ENCODE measurements at places on chromosomes 5 and 9.

DNA sequence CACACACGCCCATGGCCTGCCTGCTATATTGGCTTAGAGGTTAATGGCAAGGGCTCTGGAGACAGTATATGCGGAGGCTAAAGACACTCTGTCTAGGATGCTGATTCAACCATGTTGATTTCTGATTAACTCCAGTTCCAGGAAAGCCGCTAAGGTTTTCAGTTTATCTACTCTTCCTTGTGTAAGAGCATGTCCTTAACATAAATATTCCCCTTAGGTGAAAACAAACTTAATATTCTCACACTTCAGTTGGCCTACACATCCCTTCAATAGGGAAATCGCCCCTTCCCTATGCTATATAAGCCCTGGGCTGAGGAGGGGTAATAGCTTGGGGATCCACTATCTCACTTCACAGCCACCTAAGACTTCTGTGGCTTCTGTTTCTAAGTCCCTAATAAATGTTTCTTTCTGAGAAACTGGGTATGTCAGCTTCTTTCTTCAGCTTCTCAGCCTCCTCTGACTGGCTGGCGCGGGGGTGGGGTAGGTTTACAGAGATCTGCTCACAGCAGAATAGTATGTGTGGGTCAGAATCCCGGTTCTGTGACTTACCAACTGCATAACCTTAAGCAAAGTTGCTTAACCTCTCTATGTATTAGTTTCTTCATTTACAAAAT lies 4.3 kb upstream of the GPX3 start:
- peaks cover 3% of the 10 kb centered on the region for H3K4me1 ChIP-seq
- no peak for DNase-seq
- H3K27me3 ChIP-seq: peaks cover 9% of the 10 kb centered on the region
- H3K27ac ChIP-seq: no peak overlapping the region
- no peaks in the 10 kb centered on the region for H3K36me3 ChIP-seq

DNA sequence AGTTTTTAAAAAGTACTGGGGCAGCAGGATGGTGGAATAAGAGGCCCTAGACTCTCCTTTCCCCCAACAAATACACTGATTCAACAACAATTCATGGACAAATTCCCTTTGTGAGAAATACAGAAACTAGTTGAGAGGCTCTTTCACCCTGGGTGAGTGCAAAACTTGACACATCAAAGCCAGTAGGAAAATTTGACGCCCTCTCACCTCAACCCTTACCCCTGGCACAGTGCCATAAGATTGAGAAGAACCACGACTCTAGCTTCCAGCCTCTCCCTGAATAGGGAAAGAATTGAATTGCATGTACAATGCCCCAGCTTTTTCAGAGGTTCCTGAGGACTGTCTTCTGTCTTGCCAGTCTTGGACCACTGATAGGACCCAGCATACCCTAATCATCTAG lies 12.3 kb downstream of the KIF4B start:
- H3K27me3 ChIP-seq: no peaks in the 10 kb centered on the region
- no peak overlapping the region for H3K27ac ChIP-seq
- DNase-seq: no peak

DNA sequence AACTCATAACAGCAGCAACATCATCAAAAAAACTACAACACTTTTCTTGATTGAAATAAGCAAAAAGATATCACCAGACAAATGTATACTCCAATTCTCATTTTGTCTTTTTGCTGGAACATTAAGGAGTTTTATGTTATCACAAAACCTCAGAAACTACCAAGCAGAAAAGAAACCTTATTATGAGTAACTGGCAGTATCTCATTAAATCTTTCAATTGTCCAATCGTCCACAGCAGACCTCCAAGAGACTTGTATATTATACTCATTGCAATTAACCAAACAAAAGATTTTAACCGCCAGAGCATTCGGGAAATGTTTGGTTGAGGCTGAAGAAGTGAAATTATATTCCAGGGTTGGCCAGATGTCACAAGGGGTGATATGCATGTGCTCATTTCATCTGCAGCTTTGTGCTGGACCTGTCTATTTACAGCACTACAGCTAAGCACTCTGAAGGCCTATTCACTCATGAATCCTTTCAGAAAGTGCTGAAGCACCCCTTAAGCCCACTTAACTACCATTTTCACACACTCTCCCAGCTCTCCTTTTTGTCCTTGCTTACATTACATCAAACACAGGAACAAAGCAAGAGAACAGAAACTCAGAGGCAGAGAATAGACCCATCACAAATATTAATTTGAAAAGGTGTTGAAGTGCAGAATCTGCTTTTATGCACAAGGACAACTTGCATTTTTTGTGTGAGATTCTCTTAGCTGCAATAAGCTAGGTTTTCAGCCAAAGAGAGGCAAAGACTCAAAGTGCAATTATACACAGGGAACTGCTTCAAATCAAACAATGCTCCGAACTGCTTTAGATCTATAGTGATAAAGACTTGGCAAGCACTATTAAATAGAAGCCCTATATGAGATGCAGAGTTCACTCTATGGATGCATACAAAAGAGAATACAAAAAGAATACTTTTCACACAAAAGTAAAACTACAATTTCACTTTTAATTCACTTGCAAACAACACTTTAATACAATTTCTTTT lies 150.4 kb upstream of the POU5F2 start:
- H3K36me3 ChIP-seq: no peaks in the 10 kb centered on the region
- DNase-seq: no peak
- no peaks in the 10 kb centered on the region for H3K4me1 ChIP-seq

GRCh38 chr5:90337449-90338052 lies 72.0 kb downstream of the CETN3 start:
- no peaks in the 10 kb centered on the region for H3K36me3 ChIP-seq
- DNase-seq: no peak
- H3K4me3 ChIP-seq: no peak overlapping the region
- H3K27me3 ChIP-seq: no peaks in the 10 kb centered on the region
- H3K4me1 ChIP-seq: no peaks in the 10 kb centered on the region

DNA sequence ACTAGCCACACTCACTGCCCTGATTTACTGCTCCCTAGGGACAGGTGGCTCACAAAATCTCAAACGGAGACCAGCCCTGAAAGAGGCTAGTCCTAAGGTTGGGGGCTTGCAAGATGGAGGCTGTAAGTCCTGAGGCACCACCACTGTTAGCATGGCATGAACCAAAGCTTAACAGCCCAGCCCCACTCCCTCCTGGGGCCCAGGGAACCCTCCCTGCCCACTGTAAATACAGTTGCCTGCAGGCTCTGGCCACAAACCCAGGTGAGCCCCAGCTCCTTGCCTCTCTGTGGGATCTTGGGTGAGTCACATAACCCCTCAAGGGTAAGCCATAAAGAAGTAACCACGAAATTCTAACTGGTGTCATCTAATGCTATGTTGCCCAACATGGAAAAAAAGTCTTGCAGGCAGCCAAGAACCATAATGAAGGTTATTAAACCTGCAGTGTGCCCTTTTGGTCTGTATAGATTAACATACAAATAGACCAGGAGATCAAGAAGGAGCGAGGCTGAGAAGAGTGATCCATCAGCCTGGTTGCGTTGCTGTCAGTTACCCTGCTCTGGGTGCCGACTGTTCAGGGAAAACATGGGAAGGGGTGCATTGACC lies 1.7 kb upstream of the POMT1 start:
- H3K4me1 ChIP-seq: peaks cover 9% of the 10 kb centered on the region
- H3K36me3 ChIP-seq: peaks cover 32% of the 10 kb centered on the region
- H3K4me3 ChIP-seq: no peak overlapping the region
- no peaks in the 10 kb centered on the region for H3K27me3 ChIP-seq
- peak overlapping the region; percentile 72 for H3K27ac ChIP-seq

DNA sequence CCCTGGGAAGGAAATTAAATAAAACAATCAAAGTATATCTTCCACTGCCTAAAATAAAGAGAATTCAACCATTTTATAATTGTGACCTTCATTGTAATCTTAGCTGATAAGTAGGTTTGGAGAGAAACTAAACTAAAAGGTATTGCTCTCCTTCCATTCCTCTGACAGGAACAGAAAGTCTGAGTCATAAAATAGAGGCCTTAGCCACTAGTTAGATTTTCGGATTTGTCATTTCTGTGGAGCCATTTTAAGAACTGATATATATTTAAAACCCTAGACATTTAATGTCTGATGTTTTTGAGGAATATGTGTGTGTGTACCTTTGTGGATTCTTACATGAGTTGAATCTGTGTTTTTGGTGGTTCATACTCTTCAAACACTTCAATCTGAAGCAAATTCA lies 11.8 kb upstream of the TMC1 start:
- H3K36me3 ChIP-seq: 0 out of 2 replicates have a peak, but pooled peaks cover 4% of the 10 kb centered on the region
- no peak for DNase-seq
- H3K4me1 ChIP-seq: no peaks in the 10 kb centered on the region
- H3K27ac ChIP-seq: no peak overlapping the region

GRCh38 chr9:111934747-111935146 lies 38.1 kb downstream of the UGCG start:
- H3K27ac ChIP-seq: no peak overlapping the region
- H3K4me1 ChIP-seq: no peaks in the 10 kb centered on the region
- DNase-seq: no peak
- H3K36me3 ChIP-seq: peaks cover 7% of the 10 kb centered on the region

DNA sequence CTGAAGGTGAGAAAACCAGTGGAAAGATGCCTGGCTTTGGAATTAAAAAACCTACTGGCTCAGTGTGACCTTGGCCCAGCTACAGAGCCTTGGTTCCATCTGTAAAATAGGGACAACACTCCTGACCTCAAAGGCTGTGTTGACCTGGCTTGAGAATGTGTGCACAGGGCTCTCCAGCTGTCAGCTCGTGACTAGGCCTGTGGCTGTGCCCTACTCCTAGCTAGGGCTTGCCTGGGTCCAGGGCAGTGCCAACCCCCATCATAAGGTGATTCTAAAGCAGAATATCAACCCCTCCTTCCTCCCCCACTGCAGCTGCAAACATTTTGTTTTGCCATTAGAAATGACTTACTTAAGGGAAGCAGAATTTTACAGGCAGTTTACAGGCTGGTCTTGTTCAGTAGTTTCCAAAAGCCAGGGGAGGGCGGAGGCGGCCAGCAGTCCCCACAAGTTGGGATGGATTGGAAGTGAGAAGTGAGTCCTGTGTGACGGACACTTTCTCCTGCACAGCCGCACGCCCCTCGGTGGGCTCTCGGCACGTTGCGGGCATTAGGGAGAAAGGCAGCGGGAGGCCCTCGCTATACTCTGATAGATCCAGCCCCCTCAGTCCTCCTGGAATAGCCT lies 7.3 kb downstream of the PITX1 start:
- H3K27me3 ChIP-seq: peaks cover 80% of the 10 kb centered on the region
- H3K27ac ChIP-seq: no peak overlapping the region
- no peaks in the 10 kb centered on the region for H3K36me3 ChIP-seq
- no peak for DNase-seq

DNA sequence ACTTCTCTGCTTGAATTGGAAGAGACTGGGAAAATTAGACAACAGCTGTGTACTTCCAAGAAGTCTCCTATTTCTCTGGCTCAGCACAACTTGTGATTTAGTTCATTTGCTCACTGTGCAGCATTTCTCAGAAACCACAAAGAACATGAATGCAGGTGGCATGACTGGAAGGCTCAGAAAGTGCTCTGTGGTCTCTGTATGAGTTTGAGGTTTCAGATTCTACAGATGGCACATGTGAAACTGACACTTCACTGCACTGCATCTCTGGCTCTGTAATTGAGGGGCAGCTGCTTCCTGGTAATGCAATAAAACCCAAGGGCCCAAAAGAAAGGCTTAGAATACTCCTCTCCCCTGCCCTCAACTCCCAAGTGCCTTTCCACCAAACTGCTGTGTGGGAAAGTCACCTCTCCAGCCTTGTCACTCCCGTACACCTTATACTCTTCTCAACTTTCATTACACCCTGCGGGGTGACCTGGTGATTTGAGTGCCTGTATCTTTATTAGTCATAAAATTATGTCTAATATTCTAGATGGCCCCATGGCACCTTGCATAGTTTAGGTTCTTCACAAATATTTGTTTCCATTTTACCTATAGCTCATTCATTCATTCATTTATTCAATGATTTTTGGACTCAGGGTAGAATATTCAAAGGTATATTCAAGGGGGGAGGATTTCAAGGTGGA lies 82.5 kb downstream of the ESM1 start:
- no peak overlapping the region for H3K4me3 ChIP-seq
- no peak overlapping the region for H3K27ac ChIP-seq
- H3K4me1 ChIP-seq: no peaks in the 10 kb centered on the region

GRCh38 chr5:97049175-97049574 lies 93.2 kb downstream of the LIX1 start:
- no peaks in the 10 kb centered on the region for H3K27me3 ChIP-seq
- H3K36me3 ChIP-seq: no peaks in the 10 kb centered on the region
- DNase-seq: no peak
- no peak overlapping the region for H3K27ac ChIP-seq

- H3K36me3 ChIP-seq: no peaks in the 10 kb centered on the region
- no peaks in the 10 kb centered on the region for H3K27me3 ChIP-seq
- H3K4me3 ChIP-seq: no peak overlapping the region
- no peak overlapping the region for H3K27ac ChIP-seq
- peaks cover 7% of the 10 kb centered on the region for H3K4me1 ChIP-seq
Observed at GRCh38 chr9:16360247-16360646, 510.2 kb downstream of the BNC2 start.

GRCh38 chr5:107365320-107366109 lies 305.2 kb downstream of the EFNA5 start:
- peaks cover 30% of the 10 kb centered on the region for H3K4me1 ChIP-seq
- H3K27ac ChIP-seq: no peak overlapping the region
- H3K36me3 ChIP-seq: no peaks in the 10 kb centered on the region
- no peak overlapping the region for H3K4me3 ChIP-seq

DNA sequence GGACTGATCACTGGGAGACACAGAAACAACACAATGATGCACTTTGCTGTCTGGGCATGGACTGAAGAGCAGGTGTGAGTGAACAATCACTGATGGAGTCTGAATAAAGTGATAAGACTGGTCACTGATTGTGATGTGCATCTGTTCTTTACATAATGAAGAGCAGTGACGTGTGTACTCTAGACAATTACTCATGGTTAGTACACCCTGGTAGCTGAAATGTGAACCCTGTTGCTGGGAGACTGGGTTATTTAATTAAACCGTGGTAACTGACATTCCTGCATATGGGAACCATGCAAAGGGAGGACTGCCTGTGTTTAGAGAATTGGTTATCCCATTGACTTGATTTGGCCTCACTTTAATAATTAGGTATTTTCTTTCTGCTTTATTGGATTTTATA lies 202.9 kb downstream of the NR2F1-AS1 start:
- no peaks in the 10 kb centered on the region for H3K27me3 ChIP-seq
- H3K36me3 ChIP-seq: no peaks in the 10 kb centered on the region
- H3K27ac ChIP-seq: no peak overlapping the region
- peak; percentile 33 for DNase-seq

Data from GM23338 (cell line).